CD4-positive, alpha-beta T cell treated with Interleukin-2 at 100 ng/mL for 4 hours (primary cell): ENCODE measurements at places on chromosomes 5 and 9.

DNA sequence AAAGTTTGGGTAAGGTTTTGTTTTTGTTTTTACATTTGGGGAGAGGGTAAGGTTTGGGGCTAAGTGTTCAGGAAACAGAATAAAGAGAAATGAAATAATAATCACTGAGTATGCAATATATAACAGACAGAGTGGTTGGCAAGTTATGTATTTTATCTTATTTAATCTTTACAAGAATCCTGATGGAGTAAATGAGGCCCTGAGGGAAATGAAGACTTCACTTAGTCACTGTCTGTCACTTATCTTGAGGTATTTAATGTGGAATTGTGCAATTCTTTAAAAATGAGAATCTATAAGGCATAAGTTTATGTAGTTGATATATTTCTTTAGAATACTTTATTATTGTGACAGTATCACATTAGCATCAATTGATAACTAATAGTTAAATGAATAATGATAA lies 48.1 kb downstream of the TEK start:
- DNase-seq = no peak

DNA sequence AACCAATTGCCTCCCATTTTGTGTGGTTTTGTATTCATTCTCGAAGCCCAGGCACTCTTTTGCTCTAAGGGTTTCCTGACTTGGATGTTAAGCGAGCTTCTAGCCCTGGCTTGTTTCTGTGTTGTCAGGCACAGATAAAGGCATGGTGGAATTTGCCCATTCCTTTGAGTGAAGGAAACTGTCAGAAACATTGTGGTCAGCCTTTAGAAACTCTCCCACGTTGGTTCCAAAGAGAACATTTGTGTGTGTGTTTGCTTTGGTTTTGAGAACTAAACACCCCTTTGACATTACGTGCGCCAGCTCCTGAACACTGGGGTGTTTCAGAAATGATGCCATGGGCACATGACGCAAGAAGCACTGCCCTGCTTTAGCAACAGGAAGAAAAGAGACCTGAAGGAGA lies 320.9 kb downstream of the NTRK2 start:
- no peak for DNase-seq

DNA sequence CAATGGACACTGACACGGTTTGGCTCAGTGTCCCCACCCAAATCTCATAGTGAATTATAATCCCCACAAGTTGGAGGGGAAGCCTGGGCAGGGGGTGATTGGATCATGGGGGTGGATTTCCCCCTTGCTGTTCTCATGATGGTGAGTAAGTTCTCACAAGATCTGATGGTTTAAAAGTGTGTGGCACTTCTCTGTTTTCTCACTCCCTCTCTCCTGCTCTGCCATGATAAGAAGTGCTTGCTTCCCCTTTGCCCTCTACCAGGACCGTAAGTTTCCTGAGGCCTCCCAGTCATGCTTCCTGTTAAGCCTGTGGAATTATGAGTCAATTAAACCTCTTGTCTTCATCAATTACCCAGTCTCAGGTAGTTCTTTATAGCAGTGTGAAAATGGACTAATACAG lies 115.8 kb upstream of the KIF2A start:
- no peak for DNase-seq

- DNase-seq = no peak
Measured at GRCh38 chr5:168216989-168217388, 74.5 kb upstream of the WWC1 start.

GRCh38 chr5:117701062-117701461 lies 1126.4 kb upstream of the SEMA6A start:
- no peak for DNase-seq

- no peak for DNase-seq
Measured at GRCh38 chr5:22557251-22557650, 295.9 kb downstream of the CDH12 start.

DNA sequence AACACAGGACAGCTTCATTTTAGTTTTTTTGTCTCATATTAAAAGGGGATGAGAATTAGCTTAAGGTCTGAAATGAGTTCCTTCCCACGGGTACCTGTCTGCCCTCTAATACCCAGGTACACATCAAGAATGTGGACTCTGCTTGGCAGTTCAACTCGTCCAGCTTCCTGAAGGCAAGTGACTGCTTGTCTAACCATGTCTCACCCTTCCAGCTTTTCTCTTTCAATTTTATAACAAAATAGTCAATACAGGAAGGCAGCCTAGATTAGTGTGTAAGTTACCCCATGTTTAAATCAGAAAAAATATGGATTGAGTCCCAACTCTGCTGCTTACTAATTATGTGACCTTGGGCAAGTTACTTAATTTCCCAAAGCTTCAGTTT lies 50.5 kb upstream of the C5orf46 start:
- DNase-seq = no peak

GRCh38 chr9:90306158-90306557 lies 336.5 kb downstream of the DIRAS2 start:
- no peak for DNase-seq

DNA sequence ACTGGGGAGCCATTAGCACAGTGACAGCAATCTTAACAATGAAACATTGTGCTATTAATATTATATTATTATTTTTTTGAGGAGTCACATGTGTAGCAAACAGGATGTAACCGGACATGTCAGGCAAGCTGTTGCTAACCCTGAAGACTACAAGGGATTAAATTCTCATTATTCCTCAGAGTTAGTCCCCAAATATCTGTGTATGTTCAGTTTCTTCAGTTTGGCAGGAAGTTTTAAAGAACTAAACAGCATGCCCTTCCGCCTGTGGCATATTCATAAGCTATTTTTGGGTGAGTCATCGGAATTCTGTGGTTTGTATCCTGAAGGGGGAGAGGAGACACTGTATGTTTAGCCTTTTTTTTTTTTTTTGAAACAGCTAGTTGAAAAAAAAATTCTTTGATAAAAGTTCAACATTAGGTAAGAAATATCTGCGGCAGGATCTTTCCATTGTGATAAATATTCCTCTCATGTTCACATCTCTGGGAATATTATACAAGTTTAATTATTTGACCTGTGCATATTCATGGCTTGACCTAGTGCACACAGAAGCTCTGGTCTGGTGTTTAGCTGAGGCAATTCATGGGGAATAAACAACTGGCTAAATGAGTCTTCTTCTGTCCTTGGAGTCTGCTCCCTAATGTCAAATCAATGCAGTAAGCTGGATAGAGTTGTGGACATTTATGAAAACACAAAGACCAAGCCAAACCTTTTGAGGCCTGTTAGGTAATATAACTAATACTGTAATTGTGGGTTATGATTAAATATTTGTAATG lies 202.7 kb upstream of the CDKN2B start:
- DNase-seq = no peak

GRCh38 chr9:136955202-136955942 lies 3.3 kb downstream of the LCN12 start:
- no peak for DNase-seq

- no peak for DNase-seq
Measured at GRCh38 chr9:134346151-134346550, 19.9 kb downstream of the RXRA start.

GRCh38 chr5:146731909-146732659 lies 146.5 kb downstream of the PPP2R2B start:
- DNase-seq = no peak

DNA sequence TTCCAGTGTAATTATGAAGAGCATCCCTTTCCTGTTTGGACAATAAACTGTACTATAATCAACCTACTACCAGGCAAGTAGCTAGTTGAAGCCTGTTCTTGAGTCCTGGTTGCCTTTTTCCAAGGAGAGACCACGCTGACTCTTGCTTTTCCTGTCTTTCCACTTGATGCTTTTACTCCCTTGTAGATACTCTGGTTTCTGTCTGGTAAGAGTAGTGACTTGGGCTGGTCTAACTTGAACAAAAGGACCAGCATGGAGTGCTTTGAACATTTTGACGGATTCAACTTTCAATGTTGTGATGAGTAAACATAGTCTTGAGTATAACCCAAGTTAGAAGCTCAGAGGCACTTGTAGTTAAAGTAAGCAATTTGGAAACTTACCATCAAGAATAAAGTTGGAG lies 464.3 kb downstream of the GADD45G start:
- DNase-seq = no peak

- no peak for DNase-seq
Measured at GRCh38 chr5:10339958-10340357, 13.5 kb upstream of the MARCHF6 start.

- DNase-seq = no peak
Measured at GRCh38 chr9:122975196-122975595, 34.4 kb downstream of the RABGAP1 start.

- no peak for DNase-seq
Measured at GRCh38 chr9:21605489-21605931, 123.4 kb upstream of the IFNE start.

GRCh38 chr9:33374634-33375237 lies 27.6 kb downstream of the AQP7 start:
- DNase-seq = peak; percentile 73

GRCh38 chr5:44278469-44278868 lies 110.8 kb downstream of the FGF10 start:
- DNase-seq = no peak

DNA sequence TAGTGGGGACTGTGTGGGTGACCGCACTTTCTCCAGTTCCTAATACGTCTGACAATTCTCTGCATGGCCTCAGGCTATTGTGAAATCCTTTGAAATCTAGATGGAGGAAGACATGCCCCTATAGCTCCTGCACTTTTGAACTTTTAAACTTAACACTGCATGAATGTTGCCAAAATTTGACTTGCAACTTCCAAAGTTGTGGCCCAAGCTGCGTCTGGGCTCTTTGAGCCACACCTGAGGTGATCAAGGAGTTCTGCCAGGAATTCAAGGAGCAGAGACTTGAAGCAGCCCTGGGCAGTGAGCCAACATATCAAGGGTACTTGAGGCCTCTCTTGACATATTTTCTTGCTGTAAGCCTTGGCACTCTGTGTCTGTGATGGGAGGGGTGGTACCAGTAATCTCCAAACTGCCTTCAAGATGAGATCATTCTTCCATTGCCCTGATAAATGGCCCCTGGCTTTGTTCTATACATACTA lies 1336.1 kb upstream of the CDH9 start:
- no peak for DNase-seq

- DNase-seq = no peak
Measured at GRCh38 chr5:98175474-98175873, 598.0 kb upstream of the RGMB start.
